Fibroblast of lung (primary cell): ENCODE measurements at places on chromosomes 1 and 21. TPM values are rescaled to one million over a fixed set of nuclear protein-coding genes. Genes with fewer than 3 reads are reported as not detected.

The CHAF1B gene
- total RNA-seq: 0.99 and 1.0 TPM in 2 replicates

The UBL4B gene
- under 0.01 TPM in 1 of 2 replicates, not detected in the other for total RNA-seq

The MTF1 gene
- 3.1 and 4.5 TPM in 2 replicates for total RNA-seq

The AADACL4 gene
- total RNA-seq: not detected in 2 replicates

The KCNE1 gene
- under 0.01 and 0.33 TPM in 2 replicates for total RNA-seq

The RPAP2 gene
- total RNA-seq: 5.4 and 5.6 TPM in 2 replicates

The CD34 gene
- under 0.01 and 0.26 TPM in 2 replicates for total RNA-seq

The NIPAL3 gene
- 25.9 and 85.2 TPM in 2 replicates for total RNA-seq

The ARHGEF19 gene
- 3.3 and 3.6 TPM in 2 replicates for total RNA-seq

The RNASEL gene
- 9.0 and 9.6 TPM in 2 replicates for total RNA-seq

The KRTAP8-1 gene
- not detected in 2 replicates for total RNA-seq

The GUCA2A gene
- total RNA-seq: not detected in 2 replicates

The SPRR2A gene
- not detected in 2 replicates for total RNA-seq

The SLC6A9 gene
- 13.6 and 19.5 TPM in 2 replicates for total RNA-seq

The SPRR2E gene
- total RNA-seq: not detected in 2 replicates

The LRRC71 gene
- not detected in 2 replicates for total RNA-seq

The RIPPLY3 gene
- total RNA-seq: not detected in 2 replicates

The PROK1 gene
- not detected in 2 replicates for total RNA-seq

The VWA5B1 gene
- not detected in 2 replicates for total RNA-seq

The GNAI3 gene
- 10.3 and 11.4 TPM in 2 replicates for total RNA-seq

The KIF26B gene
- total RNA-seq: 6.1 and 6.9 TPM in 2 replicates

The ISG15 gene
- total RNA-seq: 74.7 and 93.3 TPM in 2 replicates

The GCSAML gene
- total RNA-seq: not detected in 2 replicates

The NHLH1 gene
- total RNA-seq: not detected in 2 replicates

The OR6Y1 gene
- total RNA-seq: not detected in 2 replicates

The CDK18 gene
- total RNA-seq: 0.33 and 1.5 TPM in 2 replicates

The ERG gene
- total RNA-seq: under 0.01 and 0.26 TPM in 2 replicates

The GJA9 gene
- total RNA-seq: under 0.01 TPM in 1 of 2 replicates, not detected in the other

The ACTN2 gene
- total RNA-seq: under 0.01 and 0.17 TPM in 2 replicates

The OR2L3 gene
- under 0.01 TPM in 1 of 2 replicates, not detected in the other for total RNA-seq

The GNG4 gene
- under 0.01 TPM in 2 replicates for total RNA-seq

The LCE1D gene
- not detected in 2 replicates for total RNA-seq

The DLGAP3 gene
- total RNA-seq: not detected in 2 replicates

The LAMC2 gene
- total RNA-seq: 0.99 and 2.8 TPM in 2 replicates

The ESPN gene
- not detected in 2 replicates for total RNA-seq

The KRTAP10-2 gene
- total RNA-seq: not detected in 2 replicates

The GJA5 gene
- not detected in 2 replicates for total RNA-seq

The HMGCL gene
- total RNA-seq: 59.3 and 74.6 TPM in 2 replicates

The TSPEAR gene
- not detected in 2 replicates for total RNA-seq

The IQCC gene
- 1.3 and 2.3 TPM in 2 replicates for total RNA-seq

The KCNN3 gene
- total RNA-seq: not detected in 2 replicates

The LEMD1 gene
- total RNA-seq: not detected in 2 replicates

The RGS16 gene
- 0.33 and 0.77 TPM in 2 replicates for total RNA-seq

The DIRAS3 gene
- total RNA-seq: 1.5 and 1.8 TPM in 2 replicates

The PPT1 gene
- 39.8 and 41.0 TPM in 2 replicates for total RNA-seq

The FLG gene
- total RNA-seq: under 0.01 TPM in 1 of 2 replicates, not detected in the other

The IL12RB2 gene
- not detected in 2 replicates for total RNA-seq

The ZNF697 gene
- 22.3 and 23.0 TPM in 2 replicates for total RNA-seq
